ENCODE measurements at places on chromosomes 2 and 18.

GRCh38 chr2:176976736-176977685 is 235.6 kb upstream of the HNRNPA3 start:
- no peak for DNase-seq

- DNase-seq = no peak
Measured at GRCh38 chr18:24104486-24104885, 34.4 kb upstream of the CABYR start.

DNA sequence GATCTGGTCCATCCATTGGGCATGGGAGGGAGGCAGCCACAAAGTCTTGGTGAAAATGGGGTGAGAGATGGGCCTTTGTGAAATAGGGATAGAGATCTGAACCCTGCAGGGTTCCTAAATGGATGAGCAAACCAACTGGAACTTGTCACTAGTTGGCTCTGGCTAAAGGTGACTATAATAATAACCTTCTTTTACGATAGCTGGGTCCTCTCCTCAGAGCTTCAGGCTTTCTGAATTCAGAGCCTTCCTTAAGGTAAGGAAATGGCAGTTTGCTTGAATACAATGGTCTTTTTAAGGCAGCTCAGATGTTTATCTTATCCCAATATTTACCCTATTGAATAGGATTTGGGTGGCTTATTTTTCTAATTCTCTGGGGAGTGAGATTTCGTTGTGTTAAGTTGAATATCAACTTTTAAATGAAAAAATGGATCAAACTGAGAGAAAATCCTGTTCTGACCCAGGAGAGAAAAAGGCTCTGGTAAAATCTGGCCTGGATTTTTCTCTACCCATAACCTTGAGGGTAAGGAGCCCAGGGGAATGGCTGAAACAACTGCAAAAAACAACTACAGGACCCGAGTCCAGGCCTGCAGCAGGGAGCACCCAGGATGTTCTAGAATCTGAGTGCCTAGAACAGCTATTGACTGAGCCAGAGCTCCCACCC is 61.1 kb upstream of the CXCR4 start:
- DNase-seq = no peak

DNA sequence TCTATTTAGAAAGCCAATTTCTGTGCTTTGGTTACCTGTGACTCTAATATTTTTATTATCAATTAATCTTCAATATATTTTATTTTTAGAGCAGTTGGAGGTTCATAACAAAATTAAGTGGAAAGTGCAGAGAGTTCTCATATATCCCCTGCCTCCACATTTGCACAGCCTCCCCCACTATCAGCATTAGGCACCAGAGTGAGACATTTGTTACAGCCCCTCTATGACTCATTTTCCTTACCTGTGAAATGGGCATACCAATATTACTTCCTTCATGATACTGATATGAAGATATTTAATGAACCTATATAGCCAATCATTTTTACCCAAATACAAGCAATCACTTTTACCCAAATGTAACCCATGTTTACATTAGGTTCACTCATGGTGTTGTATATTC is 34.0 kb upstream of the CYTIP start:
- no peak for DNase-seq

DNA sequence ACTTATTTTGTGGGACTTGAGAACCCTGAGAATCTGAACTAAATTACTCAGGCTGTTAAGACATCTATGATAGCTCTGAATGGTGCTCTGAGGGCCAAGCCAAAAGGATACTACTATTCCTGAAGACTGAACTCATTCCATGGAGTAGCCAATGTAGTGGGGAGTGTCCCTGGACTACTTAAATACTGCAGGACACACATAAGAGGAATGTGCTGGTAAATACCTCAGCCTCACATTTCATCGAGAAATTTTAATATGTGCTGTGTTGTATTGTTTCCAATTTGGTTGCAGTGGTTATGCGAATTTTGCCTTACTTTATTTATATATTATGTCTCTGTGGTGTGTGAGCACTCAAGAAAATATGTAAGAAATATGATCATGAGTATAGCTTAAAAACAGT is 264.4 kb upstream of the FIGN start:
- DNase-seq = no peak

- no peak for DNase-seq
Measured at GRCh38 chr2:168328421-168328820, 81.0 kb upstream of the STK39 start.

GRCh38 chr2:84970210-84970867 is 622 bp upstream of the KCMF1 start:
- DNase-seq = peak; percentile 25

- no peak for DNase-seq
Measured at GRCh38 chr2:135663148-135663700, 78.4 kb upstream of the UBXN4 start.

GRCh38 chr2:236256366-236256985 is 7.7 kb downstream of the ASB18 start:
- DNase-seq = no peak

DNA sequence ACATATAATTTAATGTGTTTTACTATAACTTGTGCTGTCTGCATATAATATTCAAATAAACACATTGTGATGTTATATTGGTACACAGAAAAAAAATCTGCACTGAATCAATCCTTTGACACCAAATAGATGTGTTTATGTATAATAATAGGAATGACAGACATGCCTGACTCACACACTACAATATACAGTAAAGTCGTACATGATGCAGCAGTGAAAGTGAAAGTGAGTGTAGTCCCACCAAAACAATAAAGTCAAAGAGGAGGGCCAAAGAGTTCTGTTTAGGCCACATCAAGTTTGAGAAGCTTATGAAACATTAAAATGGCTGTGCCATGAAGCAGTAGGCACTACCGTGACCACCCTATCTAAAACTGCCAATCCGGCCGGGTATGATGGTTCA is 8.2 kb upstream of the RBM44 start:
- DNase-seq = no peak

GRCh38 chr2:13533524-13533922 is 816.8 kb downstream of the TRIB2 start:
- DNase-seq = no peak

DNA sequence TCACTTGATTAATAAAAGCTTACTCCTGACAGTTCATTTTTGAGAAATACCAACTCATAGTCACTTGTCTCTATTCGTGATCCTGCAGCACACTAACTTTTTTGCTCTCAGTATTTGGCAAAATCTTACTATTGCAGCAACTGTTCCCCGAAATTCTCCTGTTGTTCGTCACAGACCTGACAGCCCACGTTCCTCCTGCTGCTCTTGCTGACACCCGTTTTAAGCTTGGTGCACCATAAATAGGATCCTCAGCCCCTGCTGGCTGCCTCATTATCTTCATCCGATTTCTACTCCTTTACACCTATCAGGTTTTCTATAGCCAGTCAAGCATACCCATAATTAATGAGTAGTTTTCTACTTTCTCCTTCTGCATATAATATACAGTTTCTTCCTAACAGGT is 368.8 kb downstream of the PLCL1 start:
- DNase-seq = no peak

- DNase-seq = no peak
Measured at GRCh38 chr2:209688385-209688784, 83.2 kb upstream of the UNC80 start.

DNA sequence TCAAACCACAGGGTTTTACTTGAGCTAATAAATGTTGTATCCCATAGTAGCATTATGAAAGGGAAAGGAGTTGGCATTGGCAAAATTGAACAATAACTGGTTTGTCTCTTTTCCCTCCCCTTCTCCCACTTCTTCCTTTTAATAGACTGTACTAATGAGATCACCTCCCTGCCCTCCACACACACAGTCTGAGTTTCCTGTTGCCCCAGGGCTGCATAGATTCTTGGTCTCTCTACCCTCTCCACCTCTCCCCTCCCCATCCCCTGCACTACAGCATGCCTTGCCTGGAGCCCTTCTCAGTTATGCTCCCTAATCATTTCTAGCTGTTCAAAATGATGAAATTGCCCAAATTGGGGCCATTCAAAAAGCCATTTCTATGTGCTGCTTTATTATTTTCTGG is 37.2 kb upstream of the NEMP2 start:
- no peak for DNase-seq

DNA sequence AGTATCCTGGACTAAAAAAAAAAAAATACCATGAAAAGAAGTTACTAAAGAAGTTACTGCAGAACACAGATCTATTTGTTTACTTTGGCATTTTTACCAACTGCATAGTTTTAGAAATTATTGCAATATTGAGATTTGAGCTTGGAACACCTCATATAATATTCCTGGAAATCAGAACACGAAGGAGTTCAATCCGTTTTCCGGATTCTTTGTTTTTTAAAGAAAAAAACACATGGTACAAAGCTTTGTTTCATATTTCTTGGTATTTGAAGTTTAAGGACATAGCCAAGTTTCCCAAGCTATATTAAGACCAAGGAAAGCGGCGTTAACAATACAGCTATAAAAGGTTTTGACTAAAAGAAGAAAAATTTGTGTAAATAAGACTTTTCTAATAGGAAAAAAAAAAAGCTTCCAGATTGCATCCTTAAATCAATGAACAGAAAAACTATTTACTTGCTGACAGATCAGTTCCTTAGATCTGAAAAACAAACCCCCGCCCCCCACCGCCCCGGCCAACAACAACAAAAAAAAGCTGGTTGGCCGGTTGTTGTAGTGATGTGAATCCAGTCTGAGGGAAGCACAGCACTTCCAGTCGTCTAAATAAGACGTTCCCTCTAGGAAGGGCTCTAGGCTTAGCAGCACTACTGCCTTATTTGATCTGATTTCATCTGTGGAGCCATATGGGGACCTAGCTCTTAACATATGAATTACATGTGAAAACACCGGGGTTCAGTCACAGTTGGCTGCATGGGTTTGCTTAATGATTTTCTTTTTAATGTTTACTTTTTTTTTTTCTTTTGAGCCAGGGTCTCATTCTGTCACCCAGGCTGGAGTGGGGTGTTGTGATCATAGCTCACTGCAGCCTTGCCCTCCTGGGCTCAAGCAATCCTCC is 2.5 kb upstream of the RHOB start:
- no peak for DNase-seq

DNA sequence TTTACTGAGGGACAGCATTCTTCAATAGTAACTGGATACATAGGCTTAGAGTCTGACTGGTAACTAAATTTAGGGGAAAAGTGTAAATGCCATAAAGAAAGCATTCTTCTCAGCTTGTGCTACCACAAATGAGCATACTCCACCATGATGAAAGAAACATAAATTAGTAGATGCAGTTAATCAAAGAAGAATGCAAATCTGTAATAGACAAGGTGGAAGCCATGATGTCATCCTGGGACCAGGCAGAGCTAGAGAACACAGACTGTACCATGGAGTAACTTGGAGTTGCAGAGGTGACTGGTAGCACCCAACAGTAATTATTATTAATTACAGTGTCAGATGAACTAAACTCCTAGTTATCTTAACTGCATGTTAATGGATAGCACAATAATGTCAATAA is 51.7 kb downstream of the RBKS start:
- DNase-seq = no peak
